Progenitor cell of endocrine pancreas (in vitro differentiated cells): ENCODE measurements at places on chromosomes 5 and 9.

GRCh38 chr5:9192266-9192665 is 353.6 kb downstream of the SEMA5A start:
- H3K36me3 ChIP-seq: no peaks in the 10 kb centered on the region
- DNase-seq: no peak
- H3K4me1 ChIP-seq: no peaks in the 10 kb centered on the region

DNA sequence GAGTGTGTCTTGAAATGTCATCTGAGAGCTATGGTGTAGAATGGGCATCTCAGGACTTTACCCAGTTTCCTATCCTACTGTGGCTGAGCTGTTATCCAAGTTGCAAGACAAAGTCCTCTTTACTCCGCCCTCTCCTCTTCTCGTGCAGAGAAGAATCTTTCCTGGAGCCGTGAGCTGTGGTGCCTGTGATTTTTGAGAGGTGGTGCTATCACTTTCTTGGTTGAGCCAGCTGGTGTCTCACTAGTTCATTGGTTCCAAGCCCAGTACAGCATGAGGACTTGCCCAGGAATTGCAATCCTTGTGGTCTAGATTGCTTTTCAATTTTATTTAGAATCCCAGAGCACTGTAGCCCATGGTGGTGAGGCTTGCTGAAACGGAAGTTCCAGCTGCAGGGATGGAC is 2300.3 kb downstream of the MAT2B start:
- DNase-seq: no peak
- H3K27me3 ChIP-seq: no peaks in the 10 kb centered on the region
- no peaks in the 10 kb centered on the region for H3K36me3 ChIP-seq
- no peaks in the 10 kb centered on the region for H3K4me1 ChIP-seq

GRCh38 chr9:133067006-133067405 is 5.2 kb downstream of the CEL start:
- H3K27ac ChIP-seq: no peak overlapping the region
- no peak overlapping the region for H3K4me3 ChIP-seq
- no peaks in the 10 kb centered on the region for H3K4me1 ChIP-seq
- H3K36me3 ChIP-seq: peaks cover 3% of the 10 kb centered on the region
- H3K27me3 ChIP-seq: no peaks in the 10 kb centered on the region
- no peak for DNase-seq

DNA sequence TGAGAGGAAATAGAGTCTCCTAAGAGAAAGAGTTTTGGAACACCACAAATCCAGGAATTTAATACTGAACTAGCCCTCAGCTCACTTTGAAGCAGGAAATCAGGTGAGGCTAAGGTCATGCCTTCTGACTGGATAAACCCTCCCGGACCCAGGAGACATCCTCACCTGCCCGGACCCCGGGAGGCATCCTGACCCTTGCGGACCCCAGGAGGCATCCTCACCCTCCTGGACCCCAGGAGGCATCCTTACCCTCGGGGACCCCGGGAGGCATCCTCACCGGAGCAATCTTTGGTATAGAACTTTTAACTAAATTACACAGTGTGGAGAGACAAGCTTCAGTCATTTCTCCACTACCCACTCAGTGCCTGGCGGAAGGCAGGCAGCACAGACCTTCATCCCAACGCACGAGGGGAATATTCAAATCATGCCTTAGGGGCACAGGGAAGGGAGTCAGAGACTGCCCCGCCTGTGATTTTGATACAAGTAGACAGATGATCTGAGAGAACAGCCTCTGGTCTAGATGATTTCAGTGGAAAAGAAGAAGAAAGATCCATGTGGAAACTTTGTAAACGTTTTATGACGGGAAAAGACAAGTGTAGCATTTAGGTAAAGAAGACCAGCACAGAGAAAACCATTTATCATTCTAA is 21.3 kb downstream of the STXBP1 start:
- no peak overlapping the region for H3K4me3 ChIP-seq
- peak overlapping the region; percentile 4 for H3K27ac ChIP-seq

DNA sequence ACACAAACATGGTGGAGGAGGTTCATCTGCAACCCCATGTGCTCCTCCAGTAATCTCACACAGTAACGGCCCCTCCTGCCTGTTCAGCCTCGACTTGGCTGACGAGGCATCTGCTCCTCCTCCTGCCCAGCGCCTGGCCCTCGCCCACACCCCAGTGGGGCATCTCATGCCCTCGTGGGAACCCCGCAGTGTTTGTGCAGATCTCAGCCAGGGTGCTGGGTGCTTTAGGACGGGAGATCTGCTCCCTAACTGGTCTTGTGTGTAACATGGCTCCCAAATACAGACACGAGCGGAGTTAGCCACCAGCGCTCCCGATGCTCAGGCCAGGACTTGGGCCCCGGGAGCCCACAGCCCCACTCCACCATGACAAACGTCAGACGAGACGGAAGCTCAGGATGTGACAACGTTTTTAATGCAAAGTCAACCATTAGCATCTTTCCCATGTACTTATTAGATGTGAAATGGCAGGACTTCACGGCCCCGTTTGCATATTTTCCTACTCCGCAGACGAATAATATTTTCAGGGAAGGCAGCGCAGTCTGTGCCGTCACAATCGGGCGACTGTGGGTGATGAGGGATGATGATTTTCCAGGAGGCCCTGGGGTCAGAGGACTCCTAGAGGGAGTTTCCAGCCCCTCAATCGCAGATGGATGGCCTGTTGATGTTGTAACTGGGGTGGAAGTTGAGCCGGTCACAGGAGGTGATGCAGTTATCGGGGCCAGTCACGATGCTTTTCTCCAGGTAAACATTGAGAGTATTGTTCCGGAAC is 5.5 kb upstream of the MRPS2 start:
- DNase-seq: no peak
- H3K36me3 ChIP-seq: peaks cover 3% of the 10 kb centered on the region
- H3K4me1 ChIP-seq: peaks cover 12% of the 10 kb centered on the region
- no peaks in the 10 kb centered on the region for H3K27me3 ChIP-seq
- no peak overlapping the region for H3K27ac ChIP-seq

DNA sequence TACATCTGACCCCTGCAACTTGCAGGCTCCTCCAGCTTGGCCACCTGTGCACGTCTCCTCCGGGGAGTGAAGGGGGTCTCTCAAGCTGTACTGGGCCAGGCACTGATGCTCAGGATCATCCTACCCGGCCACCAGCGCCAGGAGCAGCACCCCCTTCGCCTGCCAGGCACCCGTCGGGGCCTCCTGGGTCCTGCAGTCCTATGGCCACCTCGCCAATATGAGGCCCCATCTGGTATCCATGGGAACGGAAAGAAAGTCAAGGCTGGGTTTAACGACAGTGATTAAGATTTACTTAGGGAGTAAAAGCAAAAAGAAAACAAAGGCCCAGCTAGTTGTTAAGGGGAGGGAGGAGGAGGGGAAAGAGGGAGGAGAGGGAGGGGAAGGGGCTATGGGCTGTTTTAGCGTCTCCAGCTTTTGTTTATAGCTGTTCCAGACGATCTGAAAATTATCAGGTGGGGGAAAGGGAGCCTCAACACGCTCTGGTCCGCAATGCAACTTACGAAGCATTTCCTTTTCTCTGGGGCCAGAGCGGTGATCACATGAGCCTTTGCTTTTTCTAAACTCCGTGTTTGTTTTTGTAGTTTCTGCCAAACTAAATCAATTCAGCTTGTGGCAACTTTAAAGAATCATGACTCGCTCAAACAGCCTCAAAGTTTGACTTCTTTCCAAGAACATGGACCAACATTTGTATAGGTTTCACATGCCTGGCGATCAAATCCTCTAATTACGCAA is 132.4 kb downstream of the ROR2 start:
- H3K27me3 ChIP-seq: no peaks in the 10 kb centered on the region
- H3K4me1 ChIP-seq: peaks cover 43% of the 10 kb centered on the region
- DNase-seq: peak; percentile 27
- H3K4me3 ChIP-seq: peak overlapping the region; percentile 23
- peak overlapping the region; percentile 91 for H3K27ac ChIP-seq
